ENCODE measurements at places on chromosomes 5 and 9. TPM values are rescaled to one million over a fixed set of nuclear protein-coding genes. Genes with fewer than 3 reads are reported as not detected.
A peak's percentile ranks its signal among the peaks of the same experiment; 100 is the strongest.

The NR5A1 gene
- not detected for total RNA-seq

The GCNT1 gene
- total RNA-seq: 1.2 TPM

The IFNB1 gene
- not detected for total RNA-seq

The NSUN2 gene
- total RNA-seq: 60.3 TPM

The SAXO1 gene
- 0.37 TPM for total RNA-seq

The CDX1 gene
- not detected for total RNA-seq

The GTF2H2C gene
- total RNA-seq: 31.7 TPM

The TLX3 gene
- 161 TPM for total RNA-seq

The ARID3C gene
- not detected for total RNA-seq

The ELAVL2 gene
- 384 TPM for total RNA-seq

The OBP2B gene
- total RNA-seq: not detected

DNA sequence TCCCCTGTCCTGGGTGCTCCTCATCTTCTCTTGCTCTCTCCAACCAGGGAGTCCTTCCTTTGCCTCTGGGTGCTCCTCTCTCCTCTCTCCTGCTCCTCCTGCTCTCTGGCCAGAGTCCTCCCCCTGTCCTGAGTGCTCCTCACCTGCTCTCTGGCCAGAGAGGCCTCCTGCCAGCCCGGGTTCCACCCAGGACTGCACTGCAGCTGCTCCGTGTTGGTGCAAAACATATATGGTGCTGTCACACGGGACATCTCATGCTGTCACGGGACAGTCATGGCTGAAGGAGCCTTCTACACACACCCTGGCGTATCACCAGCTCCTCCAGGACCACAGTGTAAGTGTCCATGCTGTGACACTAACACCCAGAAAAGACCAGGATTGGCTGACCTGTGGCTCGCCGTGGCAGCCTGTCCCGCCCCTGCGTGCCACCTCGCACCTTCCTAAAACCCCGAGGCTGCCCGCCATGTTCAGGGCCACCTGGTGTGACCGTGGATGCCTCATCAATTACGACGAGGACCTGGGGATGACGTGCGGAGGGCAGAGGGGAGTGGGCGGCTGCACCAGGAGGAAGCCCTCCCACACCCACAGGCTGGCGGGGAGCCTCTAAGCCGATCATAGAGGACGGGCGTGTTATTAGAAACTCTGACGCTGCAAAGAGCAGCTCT, 27.9 kb upstream of the SLC6A3 start:
- peak; percentile 11 for DNase-seq

GRCh38 chr5:148374690-148375360, 8.9 kb upstream of the FBXO38 start:
- DNase-seq: peak; percentile 19

DNA sequence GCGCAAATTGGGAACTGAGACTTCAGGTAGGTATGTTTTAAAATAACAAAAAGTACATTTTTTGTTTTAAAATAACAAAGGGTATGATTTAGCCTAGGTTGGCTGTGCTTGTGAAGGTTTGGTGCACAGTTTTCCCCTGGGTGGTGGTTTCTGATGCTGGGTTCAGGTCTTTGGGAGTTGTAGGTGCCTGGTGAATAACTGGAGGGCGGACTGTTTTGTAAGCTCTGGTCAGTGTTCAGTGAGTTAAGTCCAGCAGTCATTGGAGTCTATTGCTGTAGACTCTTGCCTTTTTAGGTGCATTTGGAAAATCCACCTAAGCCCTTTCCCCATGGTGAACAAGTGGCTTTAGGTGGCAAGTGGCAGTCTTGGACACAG, 43.9 kb downstream of the RAI14 start:
- DNase-seq: no peak

DNA sequence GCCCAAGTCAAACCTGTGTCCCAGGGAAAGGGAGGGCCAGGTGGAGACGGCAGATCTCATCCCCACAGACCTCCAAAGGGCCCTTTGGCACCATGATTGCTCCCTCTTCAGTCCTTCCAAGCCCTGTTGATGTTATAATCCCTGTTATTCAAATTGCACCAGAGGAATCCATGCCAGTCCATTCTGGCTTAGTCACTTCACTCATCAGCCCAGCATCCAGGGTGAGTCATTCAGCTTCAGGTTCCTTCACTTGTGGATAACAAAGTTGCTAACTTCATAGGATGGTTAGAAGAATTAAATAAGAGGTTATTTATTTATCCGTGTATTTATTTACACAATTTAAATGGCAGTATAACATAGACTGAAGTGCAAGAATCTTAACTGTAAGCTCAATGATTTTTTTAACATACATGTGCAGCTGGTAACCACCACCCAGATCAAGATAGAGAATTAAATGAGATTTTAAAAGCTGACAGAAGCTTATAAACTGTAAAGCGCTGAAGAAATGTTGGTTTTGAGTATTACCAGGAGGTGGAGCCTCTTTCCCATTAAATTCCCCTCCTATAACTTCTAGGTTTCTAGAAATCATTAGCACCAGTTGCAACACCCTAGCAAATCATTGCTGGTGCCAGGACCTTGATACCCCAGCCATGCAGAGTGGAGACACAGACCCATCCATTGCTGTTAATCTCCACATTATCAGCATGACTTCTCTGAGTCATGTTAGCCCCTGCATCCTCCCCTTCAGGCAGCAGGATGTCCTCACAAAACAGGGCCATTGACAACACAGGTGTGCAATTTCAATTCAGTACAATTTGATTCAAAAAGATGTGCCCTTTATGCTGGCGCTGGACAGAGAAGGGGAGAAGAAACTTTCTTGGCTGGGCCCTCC, 77.4 kb downstream of the SEC61B start:
- DNase-seq: no peak

DNA sequence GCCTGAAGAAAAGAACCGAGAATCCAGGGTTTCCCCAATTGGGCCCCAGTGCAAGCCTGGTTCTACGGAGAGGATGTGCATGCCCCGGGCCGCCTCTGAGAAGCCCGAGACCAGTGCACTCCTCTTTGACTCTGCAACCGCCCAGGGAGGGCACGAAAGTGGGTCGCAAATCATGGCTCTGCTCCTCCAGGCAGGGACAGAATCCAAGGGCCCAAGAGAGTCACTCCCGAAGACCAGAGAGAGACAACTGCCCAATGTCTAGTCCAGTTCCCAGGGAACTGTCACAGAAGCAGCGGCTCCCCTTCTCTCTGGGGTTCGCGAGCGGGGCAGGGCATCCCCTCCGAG, 107.8 kb downstream of the PSD2 start:
- DNase-seq: no peak

DNA sequence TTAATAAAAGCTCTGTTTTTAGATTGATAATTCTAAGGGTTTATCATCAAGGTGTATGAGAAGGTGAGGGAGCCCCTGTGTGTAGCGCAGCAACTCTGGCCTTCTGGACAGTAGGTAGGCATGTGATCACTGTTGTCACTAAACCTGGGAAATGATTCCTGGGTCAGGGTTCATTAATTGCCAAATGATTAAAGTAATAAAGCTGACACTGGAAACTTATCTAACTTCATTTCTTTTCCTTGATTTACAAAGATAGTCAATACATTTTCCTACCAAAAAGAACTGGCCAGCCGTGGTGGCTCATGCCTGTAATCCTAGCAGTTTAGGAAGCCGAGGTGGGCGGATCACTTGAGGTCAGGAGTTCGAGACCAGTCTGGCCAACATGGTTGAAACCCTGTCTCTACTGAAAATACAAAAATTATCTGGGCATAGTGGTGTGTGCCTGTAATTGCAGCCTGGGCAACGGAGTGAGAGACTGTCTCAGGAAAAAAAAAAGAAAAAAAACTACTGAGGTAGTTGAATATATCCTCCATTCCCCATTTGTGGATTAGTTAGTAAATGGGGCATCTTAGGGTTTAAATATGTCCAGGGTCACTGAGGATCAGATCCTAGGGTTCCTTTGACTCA, 2.4 kb downstream of the EHMT1 start:
- no peak for DNase-seq

DNA sequence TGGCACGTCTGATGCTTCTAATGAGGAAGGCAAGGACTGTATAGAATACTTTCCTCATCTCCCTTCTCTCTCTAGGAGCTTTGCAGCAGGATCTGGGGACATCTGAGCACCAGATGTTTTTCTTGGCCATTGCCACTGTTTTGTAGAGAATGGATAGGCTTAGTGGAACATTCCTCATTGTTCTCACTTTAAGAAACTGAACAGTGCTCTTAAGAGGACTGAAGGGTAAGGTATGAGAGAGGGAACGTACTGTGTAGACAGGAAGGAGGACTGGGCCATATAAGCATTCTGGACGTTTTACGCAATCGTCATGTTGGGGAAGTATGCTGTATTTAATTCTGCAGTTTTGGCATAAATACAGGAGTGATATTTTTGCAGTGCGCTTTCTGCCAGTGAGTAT, 70.6 kb downstream of the SMARCA2 start:
- no peak for DNase-seq

GRCh38 chr9:109886041-109886440, 106.0 kb downstream of the PALM2AKAP2 start:
- DNase-seq: no peak

DNA sequence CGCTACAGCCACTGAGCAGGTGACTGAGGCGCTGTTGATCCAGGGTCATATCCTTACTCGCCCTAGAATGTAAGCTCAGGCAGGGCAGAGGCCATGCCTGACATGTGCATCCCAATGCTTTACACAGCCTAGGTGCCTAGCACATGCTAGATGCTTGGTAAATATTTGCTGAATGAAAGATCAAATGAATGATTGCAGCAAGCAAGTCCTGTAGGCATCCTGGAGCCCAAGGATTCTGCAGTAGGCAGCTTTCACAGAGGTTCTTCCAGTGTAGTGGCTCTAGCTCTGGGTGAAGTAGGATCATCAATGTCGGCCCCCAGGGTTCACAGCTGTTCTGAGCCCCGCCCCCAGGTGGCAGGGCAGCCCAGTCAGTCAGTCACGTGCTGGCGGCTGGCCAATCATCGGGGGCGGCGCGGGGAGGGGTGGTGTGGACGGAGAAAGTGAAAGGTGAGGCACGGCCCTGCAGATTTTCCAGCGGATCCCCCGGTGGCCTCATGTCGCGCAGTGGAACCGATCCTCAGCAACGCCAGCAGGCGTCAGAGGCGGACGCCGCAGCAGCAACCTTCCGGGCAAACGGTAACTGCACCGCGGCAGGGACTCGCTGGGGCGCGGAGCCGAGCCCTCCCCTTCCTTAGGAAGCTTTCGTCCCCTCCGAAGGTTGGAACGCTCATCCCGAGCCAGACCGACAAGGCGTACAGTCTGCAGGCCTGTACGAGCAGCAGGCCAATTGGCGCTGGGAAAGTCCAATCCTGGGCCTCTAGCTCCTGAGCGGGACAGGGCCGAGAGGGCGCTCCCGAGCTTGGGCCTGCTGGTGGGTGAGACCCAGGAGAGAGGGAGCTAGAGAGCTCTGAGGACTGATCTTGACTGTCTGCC, at the start of gene GALT:
Gene GALT, plus strand, starts transcription at position 465 of the 873 bp plus-strand sequence. Its CDS starts 30 bp downstream, at position 495.
- DNase-seq: peak; percentile 96

GRCh38 chr9:28707616-28708015, 1134.3 kb upstream of the C9orf72 start:
- no peak for DNase-seq

DNA sequence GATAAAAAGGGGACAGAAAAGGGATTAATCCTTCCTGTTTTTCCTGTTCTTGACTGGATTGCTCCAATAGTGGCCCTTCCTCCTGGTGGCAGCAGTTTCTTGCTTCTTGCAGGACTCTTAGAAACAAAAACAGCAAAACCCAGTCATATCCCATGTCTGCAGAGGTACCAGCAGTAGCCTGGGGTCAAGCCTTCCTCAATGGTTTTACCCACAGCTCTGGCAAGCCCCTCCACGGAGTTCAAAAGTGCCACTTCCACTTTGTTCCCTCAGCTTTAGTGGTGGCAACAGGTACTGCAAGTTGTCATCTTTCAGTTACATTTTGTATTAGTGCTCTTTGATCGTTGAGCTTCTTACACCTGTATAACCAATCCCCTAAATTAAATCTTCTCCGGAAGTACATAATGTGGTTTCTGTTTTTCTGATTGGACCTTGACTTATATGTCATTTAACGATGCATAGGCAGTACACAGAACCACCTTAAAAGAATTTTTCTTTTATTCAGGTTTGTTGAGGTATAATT, 8.7 kb upstream of the RANBP6 start:
- DNase-seq: no peak

- peak; percentile 81 for DNase-seq
Observed at GRCh38 chr5:32709750-32710549, 1.2 kb upstream of the NPR3 start.

DNA sequence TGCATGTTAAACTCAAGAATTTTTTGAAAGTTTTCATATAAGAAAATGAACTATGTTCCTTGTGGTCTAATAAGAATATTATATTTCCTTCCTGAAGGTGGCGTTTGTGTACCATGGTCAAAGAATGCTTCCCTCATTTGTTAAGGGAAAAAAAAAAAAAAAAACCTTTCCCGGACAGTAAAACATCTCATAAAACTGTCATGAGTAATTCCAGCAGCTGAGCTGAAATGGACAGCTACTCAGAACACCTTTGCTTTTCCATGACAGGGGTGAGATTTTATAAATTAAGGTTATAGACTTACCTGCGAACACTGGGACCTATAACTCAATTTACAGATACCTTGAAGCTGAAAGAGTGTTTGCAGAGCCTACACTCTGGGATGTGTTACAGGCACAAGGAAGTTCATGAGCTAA, 113.2 kb upstream of the RANBP3L start:
- no peak for DNase-seq

DNA sequence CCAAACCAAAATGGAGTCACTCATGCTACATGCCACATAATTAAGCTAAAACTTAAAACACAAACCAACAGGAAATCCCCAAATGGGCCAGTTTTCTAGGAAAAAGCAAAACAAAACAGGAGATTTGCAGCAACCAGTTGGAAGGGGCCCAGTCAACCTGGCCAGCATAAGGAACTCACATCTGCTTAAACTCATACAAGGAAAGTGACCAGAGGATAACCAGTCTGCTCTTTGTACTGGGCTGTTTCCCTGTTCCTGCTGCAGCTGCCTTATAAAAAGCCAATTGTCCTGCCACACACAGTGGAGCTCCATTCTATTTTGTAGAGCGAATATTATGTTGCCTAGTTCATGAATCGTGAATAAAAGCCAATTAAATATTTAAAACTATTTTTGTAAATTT, 29.5 kb upstream of the PTPDC1 start:
- no peak for DNase-seq

- no peak for DNase-seq
Observed at GRCh38 chr9:126149661-126150060, 177.0 kb upstream of the MVB12B start.

DNA sequence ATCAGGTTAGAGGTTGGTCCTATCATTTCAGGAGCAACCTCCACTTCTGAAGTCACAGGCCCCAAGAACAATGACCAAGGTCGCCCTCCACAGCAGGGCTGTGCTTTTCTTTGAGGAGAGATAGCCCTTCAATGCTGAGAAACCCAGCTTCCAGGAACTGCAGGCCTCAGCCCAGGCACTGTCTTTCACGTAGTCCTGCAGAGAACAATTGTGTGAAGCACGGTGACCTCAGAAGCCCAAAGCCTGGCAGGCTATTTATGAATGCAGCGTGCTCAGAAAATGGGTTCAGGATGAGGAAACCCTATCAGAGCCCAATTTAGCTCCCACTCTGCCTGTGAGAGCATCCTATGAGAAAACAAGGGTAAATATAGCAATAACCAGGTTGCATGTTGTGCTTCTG, 388.3 kb downstream of the PLK2 start:
- no peak for DNase-seq

DNA sequence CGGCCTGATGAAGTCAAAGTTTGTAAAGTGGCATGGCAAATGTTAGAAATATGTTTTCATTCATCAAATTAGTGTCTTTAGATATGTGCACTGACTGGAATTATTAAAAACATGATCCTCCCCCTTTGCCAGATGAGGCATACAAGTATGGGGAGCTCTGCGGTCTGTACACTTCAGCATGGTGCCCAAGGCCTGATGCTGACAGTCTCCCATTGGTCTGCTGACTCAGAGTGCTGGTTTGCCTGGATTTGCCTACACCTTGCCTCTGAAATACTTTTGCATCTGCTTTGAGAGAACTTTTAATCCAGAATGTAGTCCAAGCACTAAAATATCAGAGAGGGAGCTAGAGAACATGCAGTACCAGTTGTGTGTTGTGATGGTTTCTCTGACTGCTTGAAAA, 354.3 kb upstream of the ACTBL2 start:
- DNase-seq: no peak
